ENCODE measurements at places on chromosomes 2 and 18.

GRCh38 chr2:107419191-107419590 lies 407.5 kb upstream of the RGPD4 start:
- DNase-seq = no peak

- DNase-seq = no peak
Measured at GRCh38 chr2:6754419-6754818, 111.3 kb downstream of the CMPK2 start.

DNA sequence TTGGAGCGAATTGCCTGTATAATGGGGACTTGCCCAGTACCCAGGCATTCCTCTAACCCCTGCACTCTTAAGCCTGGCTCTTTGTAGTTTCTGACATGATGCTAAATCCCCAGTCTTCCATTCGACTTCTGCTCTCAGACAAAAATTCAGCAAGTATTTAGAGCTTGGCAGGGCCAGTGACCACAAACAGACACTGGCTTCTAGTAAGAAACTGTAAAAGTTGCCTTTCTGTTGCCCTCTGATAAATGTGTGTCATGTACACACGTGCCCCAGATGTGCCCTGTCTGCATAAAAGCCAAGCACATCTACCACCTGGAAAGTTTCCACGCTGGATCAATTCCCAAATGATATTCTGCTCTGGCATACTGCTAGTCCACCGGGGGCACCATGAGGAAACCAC lies 18.0 kb downstream of the PAX3 start:
- DNase-seq = no peak

GRCh38 chr2:88159481-88159880 lies 10.7 kb upstream of the THNSL2 start:
- DNase-seq = no peak

- no peak for DNase-seq
Measured at GRCh38 chr2:64165706-64166105, 21.5 kb upstream of the PELI1 start.

GRCh38 chr2:179460181-179460929 lies 195.7 kb upstream of the SESTD1 start:
- no peak for DNase-seq

DNA sequence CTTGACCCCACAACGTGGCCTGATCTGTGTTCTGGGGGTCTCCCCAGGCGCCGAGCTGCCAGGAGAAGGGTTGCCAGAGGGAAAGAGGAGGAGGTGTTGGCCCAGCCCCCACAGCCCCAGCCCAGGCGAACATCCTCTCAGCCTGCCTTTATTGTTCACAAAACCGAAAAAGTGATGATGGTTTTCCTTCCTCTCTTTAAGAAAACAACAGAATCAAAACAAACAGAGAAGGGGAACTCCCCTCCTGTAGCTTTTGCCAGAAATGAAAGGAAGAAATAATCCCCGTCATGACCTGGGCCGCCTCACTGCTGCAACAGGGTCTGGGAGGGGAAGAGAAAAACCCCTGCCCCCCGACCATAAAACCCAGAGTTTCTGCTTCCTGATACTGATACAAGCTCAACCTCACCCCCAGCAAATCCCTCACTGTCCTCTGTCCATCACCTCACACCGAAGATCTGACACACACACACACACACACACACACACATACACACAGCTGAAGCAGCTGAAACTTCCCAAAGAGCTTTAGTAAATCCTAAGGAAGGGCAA lies 52.0 kb downstream of the ZFP36L2 start:
- peak; percentile 85 for DNase-seq

DNA sequence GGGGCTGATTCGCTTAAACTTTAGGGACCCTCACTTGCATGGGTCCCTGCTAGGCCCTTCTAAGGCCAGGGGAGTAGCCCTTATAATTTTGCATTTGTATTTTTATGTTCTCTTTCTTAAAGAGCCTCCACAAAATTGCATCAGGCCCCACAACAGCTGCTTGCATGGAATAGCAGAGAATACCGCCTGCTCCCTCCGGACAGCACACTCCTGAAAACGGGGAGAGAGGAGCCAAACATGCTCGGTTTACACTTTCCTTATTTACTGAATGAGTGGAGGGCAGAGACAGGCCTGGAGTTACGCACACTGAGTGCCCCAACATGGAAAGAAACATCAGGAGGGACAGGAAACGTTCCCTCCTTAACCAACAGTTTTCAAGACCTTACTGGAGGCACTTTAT lies 132.2 kb downstream of the ANTXR1 start:
- DNase-seq = no peak

- DNase-seq = no peak
Measured at GRCh38 chr2:207123776-207124391, 41.9 kb downstream of the KLF7 start.

- DNase-seq = no peak
Measured at GRCh38 chr18:59049721-59050660, 89.7 kb upstream of the SEC11C start.

DNA sequence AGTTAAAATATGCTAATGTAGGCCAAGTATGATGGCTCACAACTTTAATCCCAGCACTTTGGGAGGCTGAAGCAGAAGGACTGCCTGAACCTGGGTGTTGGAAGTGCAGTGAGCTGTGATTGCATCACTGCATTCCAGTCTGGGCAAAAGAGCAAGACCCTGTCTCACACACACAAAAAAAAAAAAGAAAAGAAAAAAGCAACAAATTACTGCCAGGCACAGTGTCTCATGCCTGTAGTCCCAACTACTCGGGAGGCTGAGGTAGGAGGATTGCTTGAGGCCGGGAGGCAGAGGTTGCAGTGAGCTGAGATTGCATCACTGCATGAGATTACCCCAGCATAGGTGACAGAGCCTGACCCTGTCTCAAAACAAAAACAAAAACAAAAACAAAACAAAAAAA lies 110.6 kb downstream of the PRELID3A start:
- no peak for DNase-seq

DNA sequence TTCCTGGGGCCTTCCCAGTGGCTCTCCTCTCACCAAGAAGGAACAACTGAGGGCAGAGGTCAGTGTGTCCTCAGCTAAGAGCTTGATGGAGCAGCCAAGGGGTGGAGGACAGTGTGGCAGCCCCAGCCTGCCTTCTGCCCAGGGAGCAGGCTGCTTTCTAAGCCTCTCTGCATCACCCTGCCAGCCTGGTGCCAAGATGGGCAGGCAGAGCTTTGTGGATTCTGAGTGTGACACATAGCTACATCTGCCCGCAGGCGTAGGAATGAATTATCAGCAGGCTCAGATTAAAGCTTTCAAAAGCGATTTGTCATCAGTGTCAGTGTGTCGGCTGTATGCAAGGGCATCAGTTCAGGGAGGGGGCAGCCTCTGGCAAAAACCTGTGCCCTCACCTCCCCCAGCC lies 8.7 kb downstream of the MAL start:
- no peak for DNase-seq

DNA sequence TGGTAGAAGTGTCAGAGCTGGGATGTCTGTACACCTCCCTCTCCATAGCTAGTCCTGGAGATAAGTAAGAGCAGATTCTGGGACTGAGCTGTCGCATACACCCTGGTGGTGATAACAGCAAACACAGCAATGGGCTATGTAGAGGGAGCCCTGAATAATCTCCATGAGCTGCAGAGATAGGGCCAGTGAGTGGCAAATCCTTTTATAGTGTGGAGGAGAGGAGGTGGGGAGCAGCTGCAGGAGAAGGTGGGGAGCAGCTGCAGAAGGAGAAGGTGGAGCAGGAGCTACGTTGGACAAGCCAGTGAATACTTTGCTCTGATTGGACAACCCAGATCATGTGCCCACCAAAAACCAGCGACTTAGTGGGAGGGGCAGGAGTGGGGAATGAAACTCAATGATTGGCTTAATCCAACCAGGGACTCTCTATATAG lies 85.5 kb downstream of the TMEM247 start:
- DNase-seq = no peak

- peak; percentile 50 for DNase-seq
Measured at GRCh38 chr2:176653479-176654443, 384.5 kb downstream of the MTX2 start.

GRCh38 chr2:225100856-225101294 lies 58.6 kb upstream of the DOCK10 start:
- no peak for DNase-seq

GRCh38 chr2:111662039-111662770 lies 221.8 kb downstream of the ANAPC1 start:
- DNase-seq = peak; percentile 49

GRCh38 chr2:134207589-134208209 lies 46.2 kb upstream of the MGAT5 start:
- DNase-seq = peak; percentile 61

GRCh38 chr2:138279871-138280270 lies 221.7 kb upstream of the SPOPL start:
- DNase-seq = no peak

DNA sequence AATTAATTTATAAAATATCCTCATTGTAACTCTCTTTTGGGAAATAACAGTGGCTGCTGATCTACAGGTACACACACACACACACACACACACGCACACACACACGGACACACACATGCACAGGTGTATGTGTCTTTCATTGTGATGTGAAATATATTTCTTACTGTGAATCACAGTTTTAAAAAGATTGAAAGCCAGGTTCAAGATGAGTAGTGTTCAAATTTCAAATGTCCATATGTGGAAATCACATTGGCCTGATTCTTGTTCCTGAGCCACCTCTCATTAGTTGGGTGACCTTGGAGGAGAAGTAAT lies 372.4 kb downstream of the ALK start:
- DNase-seq = no peak
